ENCODE measurements at places on chromosomes 3 and 15.

DNA sequence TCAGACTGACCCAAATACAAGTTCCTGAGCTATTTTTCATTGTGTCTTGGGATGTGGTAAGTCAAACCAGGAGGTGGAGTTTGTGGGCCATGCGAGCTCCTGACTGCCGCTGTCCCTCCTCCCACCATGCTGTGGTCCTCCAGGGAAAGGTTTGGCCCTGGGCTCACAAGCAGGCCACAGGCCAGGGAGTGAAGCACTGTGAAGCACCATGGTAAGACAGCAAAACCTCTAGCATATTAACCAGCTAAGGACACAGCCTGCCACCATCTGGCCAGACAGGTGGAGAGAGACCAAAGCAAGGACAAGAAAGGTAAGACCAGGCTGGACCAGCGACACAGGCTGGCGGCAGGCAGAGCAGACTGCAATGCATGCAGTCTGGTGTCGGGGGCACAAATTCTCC lies 15.3 kb downstream of the RAB43 start:
- DNase-seq, result no peak

DNA sequence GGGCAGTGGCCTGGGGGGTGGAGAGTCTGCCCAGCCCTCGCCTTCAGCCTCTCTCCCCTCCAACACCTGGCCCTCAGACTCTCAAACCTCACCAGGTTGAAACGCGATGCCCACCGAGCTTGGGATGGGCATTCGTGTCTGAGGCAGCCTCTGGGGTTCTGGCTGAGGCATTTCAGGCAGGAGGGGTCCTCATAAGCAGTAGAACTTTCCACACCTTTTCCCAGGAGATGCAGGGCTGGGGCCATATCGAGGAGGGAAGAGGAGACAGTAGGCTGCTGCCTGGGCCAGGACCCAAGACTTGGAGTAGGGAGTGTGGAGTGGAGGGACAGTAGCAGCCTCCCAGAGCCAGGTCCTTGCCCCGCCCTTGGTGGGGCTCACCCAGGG lies 24.6 kb downstream of the ACAA1 start:
- DNase-seq, result no peak

- DNase-seq, result no peak
Measured at GRCh38 chr3:129441782-129442181, 1.8 kb downstream of the IFT122 start.

DNA sequence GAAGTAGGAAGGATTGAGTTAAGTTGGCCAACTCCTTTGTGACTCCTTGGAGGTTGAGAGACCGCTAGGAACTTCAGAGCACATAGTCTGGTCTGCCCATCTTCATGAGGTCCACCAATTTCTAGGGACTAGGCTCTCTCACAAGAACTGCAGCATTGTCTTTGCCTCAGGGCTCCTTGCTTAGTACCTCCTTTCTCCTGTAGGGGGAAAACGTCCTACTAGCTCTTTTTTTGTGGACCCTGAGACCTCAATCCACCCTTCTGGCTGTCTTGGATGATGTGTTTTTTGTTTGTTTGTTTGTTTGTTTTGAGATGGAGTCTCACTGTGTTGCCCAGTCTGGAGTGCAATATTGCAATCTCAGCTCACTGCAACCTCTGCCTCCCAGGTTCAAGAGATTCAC lies 21.6 kb downstream of the REC114 start:
- no peak for DNase-seq

DNA sequence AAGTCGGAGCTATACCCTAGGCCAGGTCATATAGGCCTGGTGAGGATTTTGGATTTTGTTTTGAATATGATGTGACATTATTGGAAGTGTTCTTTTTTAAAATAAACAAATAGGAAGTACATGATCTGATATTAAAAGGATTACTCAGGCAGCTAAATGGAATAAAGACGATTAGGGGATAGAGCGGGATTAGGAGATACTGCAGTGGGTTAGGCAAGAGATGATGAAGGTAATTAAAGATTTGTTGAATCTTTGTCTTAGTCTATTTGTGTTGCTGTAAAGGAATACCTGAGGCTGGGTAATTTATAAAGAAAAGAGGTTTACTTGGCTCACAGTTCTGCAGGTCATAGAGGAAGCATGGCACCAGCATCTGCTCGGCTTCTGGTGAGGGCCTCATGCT lies 21.3 kb downstream of the KIF15 start:
- DNase-seq, result no peak

GRCh38 chr3:140552898-140553297 lies 125.0 kb upstream of the TRIM42 start:
- DNase-seq, result no peak

- DNase-seq, result no peak
Measured at GRCh38 chr3:31300456-31301443, 232.0 kb upstream of the STT3B start.

DNA sequence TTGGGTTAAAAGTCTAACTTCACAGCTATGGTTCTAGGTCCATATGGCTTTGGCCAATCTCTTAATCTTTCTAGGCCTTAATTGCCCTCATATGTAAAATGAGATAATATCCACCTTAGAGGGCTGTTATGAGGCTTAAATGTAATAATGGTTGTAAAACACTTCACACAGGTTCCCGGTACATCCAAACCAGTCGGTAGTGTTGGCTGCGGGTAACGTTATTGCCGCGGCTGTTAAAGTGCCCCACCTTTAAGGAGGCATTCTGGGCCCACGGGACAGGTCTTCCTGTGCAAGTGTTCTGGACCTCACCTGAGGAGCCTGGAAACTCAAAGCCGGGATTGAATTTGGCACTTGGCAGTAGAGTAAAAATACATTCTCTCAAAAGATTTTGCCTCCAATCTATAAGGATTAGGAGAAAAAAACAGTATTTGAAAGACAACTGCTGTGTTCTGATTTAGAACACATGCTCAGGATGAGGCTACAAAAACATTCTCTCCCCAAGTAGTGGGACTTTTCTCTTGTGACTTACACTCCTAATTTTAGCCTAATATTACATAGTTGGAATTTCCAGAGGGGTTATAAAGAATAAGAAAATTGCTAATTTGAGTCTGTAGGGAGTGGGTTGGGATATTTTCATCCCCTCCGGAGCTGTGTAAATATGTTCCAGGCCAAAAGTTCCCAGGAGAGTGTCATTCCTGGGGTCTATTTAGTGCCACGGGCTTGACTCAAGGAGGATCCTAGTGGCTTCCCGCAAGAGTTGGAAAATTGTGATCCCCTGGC lies 44.9 kb upstream of the TSEN2 start:
- no peak for DNase-seq

DNA sequence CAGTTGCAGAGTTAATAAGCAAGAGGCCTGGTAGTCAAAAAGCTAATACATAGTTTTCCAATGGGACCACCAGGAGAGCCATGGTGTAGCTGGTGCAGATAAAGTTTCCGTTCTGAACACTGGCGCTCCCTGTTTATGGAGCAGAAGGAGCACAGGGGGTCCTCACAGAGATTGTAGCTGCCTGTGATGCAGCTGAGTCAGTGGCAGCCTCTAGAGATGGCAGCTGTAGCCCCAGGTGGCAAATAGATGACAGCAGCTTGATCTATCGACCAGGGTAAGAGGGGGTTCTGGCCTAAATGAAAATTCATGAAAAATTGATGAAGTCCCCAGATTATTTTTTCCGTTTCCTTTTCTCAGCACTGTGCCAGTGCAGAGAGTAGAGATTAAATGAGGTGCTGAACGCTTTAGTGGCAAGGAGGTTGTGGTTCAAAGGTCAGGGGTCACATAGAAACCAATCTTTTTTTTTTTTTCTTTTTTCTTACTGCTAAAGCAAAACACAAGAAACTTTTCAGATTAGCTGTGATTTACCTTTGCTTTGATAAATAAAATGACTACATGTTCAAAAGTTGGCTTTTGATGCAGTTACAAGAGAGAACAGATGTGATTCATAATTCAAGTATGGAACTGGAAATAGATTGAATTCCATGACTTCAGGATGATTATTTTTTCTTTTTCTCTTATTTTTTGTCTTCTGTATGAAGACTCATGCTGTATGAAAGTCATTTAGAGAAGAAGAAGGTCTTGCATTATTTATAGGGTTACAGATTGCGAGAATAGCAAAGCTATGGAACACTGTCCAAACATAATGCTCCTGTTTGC lies 63.3 kb downstream of the ROBO2 start:
- DNase-seq, result no peak

DNA sequence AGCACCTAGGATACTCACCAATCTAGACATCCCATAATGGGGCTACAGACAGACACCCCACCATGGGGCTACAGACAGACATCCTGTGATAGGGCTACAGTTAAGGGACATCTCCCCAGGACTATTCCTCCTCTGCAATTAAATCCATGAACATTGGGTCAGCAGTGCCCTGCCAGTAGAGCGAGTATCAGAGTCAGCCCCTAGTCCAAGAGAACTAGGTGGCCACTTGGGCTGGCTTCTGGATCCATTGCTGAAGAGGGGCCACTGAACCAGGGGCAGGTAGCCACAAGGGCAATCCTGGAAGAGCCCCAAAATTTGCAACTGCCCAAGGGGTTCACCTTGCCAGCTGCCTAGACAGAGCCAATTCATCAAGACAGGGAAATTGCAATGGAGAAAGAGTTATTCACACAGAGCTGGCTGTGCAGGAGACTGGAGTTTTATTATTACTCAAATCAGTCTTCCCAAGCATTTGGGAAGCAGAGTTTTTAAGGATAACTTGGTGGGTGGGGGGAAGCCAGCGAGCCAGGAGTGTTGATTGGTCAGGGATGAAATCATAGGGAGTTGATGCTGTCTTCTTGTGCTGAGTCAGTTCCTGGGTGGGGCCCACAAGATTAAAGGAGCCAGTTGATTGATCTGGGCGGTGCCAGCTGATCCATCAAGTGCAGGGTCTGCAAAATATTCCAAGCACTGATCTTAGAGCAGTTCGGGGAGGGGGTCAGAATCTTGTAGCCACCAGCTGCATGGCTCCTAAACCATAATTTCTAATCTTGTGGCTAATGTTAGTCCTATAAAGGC lies 170.2 kb upstream of the SMAD3 start:
- no peak for DNase-seq

- DNase-seq, result no peak
Measured at GRCh38 chr3:40143283-40144090, 166.0 kb upstream of the EIF1B start.
